ENCODE measurements at places on chromosomes 4 and X.
A peak's percentile ranks its signal among the peaks of the same experiment; 100 is the strongest.

DNA sequence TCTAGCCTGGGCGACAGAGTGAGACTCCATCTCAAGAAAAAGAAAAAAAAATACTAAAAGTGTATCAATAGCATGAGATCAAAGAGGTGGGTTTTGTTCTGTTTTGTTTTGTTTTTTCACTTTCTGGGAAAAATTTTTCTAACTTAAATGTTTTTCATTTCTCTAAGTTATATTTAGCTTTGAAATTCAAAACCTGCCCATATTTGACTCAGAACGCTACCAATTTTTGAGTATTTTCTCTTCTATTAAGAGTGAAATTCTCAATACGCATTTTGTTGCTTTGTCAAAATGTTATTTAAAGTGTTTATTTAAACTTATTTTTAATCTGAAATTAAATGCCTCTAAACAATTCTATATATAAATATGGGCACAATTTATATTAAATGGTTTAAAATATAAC lies 39.6 kb downstream of the GSTCD start:
- no peak for DNase-seq

DNA sequence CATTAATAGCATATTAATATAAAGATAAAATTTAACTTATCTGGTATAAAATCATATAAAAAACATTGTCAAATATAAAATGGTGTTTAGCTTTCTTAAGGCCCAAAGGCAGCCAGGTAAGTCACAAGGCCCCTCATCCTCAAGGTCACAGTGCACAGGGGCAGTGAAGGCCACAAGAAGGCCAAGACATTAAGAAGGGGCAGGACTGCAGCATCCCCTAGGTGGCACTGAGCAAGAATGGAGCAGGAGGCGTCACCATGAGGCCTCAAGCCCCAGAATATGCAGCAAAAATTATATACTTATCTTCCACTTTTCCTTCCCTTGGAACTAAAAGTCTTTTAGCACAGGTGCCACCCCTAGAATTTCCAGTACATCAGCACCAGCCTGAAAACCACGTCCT lies 49.5 kb upstream of the MAGEA8 start:
- no peak for DNase-seq

DNA sequence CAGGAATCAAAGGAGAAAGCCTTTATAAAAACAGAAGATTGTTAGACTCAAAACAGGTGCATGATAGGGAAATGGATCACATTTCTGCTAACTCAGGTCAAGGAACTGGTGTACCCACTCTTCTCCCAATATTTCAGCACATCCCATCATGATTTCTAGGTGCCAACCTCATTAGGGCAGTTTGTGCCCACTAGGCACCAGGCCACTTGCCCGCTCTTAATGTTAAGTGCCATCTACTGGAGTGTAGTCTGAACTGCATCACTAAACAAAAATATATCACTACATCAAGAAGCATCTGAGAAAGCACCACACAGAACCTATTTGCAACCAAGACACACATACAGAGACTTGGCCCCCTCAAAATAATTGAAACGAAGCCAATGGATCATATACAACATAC lies 140.4 kb upstream of the GRID2 start:
- no peak for DNase-seq

DNA sequence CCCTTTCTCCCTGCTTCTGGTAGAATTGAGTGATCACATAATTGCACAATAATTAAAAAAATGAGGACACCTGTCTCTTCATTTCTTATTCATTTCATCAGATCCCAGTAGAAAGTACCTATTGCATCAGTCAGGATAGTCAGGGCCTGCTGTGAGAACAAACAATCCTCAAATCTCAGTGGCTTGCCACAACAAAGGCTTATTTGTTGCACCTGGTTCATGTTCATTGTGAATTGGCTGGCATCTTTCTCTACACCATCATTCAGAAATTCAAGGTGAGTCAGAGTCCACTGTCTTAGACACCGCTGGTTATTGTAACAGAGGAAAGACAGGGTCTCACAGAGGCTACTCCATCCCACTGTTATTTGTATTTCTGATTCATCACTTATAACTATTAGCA lies 409.8 kb downstream of the STIM2 start:
- no peak for DNase-seq

DNA sequence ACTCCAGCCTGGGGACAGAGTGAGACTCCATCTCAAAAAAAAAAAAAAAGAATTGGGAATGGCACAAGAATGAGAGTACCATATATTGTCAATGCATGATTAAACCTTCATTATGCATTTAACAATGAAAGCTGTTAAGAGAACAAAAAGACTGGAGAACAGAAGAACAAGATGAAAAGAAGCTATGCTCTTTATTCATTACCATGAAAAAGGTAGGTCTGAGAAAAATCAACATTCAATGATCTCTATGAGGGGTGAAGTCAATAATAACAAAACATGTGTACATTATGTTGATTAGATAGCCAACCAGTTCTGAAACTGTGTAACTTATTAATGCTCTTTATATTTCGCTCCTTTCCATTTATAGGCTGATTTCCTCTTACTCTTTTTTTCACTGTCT lies 100.9 kb downstream of the BRWD3 start:
- DNase-seq, result peak; percentile 90

DNA sequence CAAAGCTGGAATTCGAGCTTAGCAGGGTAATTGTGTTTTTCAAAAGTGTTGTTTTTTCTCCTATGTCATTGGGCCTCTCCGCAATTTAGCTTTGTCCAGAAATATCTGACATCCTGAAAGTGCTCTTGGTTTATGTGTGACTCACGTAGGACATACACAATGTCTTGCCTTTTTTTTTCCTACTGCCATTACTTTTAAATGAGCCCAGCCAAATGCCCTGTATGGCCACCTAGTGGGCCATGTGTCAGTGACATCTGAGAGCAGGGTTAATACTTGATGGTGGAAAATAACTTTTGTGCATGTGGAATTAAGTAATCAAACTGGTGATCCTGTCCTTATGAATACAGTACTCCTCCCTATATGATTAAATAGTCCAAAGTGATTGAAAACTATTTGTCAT lies 1411.1 kb upstream of the TENM3 start:
- no peak for DNase-seq

- peak; percentile 74 for DNase-seq
Observed at GRCh38 chrX:40144576-40144975, 46.8 kb upstream of the BCOR start.

DNA sequence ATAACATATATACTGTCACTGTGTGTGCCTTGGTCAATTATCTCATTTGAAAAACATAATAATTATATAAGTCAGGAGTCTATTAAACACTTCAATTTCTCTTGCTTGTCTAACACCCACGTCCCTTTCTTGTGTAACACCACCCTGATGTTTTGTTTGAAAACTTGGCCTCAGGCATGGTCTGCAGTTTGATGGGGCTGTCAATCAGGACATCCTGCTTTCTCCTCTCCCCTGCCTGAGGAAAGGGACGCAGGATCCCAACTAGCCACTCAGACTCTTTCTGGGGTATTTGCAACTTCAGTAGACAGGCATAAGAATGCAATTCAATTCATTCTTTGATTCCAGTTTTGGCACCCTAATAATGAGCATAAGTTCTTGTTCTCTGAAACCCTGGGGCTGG lies 48.8 kb downstream of the DKK2 start:
- no peak for DNase-seq

GRCh38 chr4:158007566-158007965 lies 165.3 kb downstream of the GASK1B start:
- no peak for DNase-seq

GRCh38 chrX:100615005-100615404 lies 21.6 kb downstream of the TSPAN6 start:
- peak; percentile 70 for DNase-seq

GRCh38 chr4:175215657-175216056 lies 297.5 kb downstream of the ADAM29 start:
- no peak for DNase-seq

- DNase-seq, result no peak
Observed at GRCh38 chr4:91830681-91831395, 472.9 kb upstream of the GRID2 start.

GRCh38 chrX:24858004-24858746 lies 157.6 kb downstream of the ARX start:
- no peak for DNase-seq

GRCh38 chrX:85111347-85111746 lies 107.7 kb downstream of the APOOL start:
- DNase-seq, result peak; percentile 60

DNA sequence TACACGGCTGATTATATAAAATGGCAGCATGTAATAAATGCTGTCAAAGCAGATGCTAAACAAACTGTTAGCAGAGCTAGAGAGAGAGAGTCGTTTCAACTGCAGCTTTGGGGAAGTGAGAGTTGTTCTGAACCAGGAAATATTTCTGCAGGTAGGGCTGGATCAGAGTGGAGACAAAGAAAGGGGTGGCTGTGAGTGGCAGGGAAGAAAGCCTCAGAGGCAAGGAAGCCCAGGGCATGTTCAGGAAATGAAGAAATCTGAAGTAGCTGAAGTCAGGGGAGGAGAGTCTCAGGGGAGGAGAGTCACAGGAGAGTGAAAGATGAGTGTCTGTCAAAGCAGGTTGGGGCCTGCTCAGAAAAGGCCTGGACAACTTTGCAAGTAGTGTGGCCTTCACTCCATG lies 48.4 kb upstream of the RPS6KA3 start:
- DNase-seq, result no peak
